HL-60 (cell line): ENCODE measurements at places on chromosomes 2 and 18.

GRCh38 chr2:66364495-66365333 is 70.2 kb upstream of the MEIS1 start:
- no peak for DNase-seq

- no peak for DNase-seq
Observed at GRCh38 chr18:70576276-70577022, 287.6 kb downstream of the SOCS6 start.

GRCh38 chr18:43681661-43682060 is 404.4 kb upstream of the SYT4 start:
- no peak for DNase-seq

DNA sequence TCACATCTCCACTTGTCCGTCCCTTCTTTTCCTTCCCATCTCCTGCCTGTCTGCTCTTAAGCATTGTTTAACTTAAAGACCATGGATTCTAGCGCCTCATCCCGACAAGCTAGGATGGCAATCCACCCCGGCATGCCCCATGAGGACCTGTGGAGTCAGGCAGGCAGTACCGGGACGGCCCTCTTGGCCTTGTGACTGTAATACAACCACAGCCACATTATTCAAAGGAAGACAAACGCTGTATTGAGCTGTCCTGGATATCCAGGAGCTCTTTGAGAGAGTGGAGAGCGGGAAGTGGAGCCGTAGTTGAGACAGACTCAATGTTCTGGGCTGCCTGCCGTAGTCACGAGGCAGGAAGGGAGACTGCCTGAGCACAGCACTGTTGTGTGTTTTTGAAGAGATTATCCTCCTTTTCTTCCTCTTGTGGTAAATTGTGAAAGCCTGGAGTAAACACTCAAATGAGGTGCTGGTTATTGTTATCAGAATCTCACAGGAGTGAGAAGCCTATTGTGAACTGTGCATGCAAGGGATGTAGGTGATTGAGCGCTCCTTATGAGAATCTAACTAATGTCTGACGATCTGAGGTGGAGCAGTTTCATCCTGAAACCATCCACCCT is 929.8 kb upstream of the CNTNAP5 start:
- no peak for DNase-seq

GRCh38 chr2:240248721-240249422 is 108.4 kb upstream of the OTOS start:
- no peak for DNase-seq

DNA sequence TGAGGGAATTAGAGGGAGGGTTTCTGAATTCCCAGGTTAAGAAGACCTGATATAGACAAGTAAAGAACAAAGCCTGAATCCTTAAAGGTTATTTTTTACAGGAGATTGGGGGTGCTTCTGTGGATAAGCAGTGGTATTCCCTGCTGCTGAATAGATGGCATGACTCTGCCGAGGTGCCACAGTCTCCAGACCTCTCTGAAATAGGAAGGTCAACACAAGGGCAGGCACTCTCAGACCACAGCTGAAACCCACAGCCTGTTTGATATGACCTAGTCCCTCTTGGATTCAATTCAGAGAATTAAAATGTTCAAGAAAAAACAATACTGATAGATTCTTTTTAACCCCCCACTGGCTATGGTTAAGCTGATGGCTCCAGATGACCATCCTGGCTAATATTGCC is 259.3 kb downstream of the PTGR3 start:
- no peak for DNase-seq
